Muscle of arm (tissue), 14 donors: ENCODE measurements at places on chromosomes 1 and 21. TPM values are rescaled to one million over a fixed set of nuclear protein-coding genes. Genes with fewer than 3 reads are reported as not detected.

- DNase-seq, result no peak
Observed at GRCh38 chr1:12649971-12650421, 6.1 kb downstream of the AADACL4 start.

DNA sequence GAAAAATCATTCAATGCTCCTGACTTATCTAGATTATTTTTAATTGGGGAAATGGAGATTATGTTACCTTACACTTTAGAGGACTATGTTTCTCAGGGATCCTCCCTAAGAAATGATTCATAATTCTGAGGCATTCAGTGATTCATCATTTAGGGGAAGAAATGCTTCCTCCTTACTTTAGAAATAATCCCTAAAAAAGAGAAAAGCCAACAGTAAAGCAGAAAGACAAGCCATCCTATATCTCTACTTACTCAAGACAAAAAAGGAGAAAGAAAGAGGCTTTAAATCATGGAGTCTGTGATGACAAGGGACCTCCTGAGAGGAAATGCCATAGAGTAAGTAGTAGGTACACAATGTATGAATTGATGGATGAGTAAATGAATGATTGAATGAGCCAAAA lies 137.0 kb downstream of the BRINP2 start:
- DNase-seq, result no peak

Gene FAM72B
- polyA plus RNA-seq, result 2.3 TPM

GRCh38 chr1:178275553-178275952 lies 181.6 kb downstream of the RASAL2 start:
- no peak for DNase-seq

Gene FCER1A
- polyA plus RNA-seq, result 0.21 TPM

Gene RGS18
- 0.74 TPM for polyA plus RNA-seq

Gene CASQ2
- polyA plus RNA-seq, result 921 TPM

GRCh38 chr1:230861970-230862595 lies 6.2 kb downstream of the C1orf198 start:
- DNase-seq, result no peak

Gene NBPF4
- polyA plus RNA-seq, result not detected

Gene FAM72A
- polyA plus RNA-seq, result 5.0 TPM

Gene AMPD1
- polyA plus RNA-seq, result 177 TPM
